ENCODE measurements at places on chromosomes 6 and 20.

- DNase-seq = no peak
These were observed 54.2 kb downstream of the TFAP2C start for GRCh38 chr20:56683077-56683865.

- no peak for DNase-seq
These were observed 68.6 kb downstream of the NRN1 start for GRCh38 chr6:5937936-5938706.

GRCh38 chr6:139112146-139112545 is 22.7 kb upstream of the HECA start:
- DNase-seq = no peak

- no peak for DNase-seq
These were observed 38.4 kb upstream of the ZNF217 start for GRCh38 chr20:53631909-53632662.

GRCh38 chr20:33284284-33284683 is 1.3 kb downstream of the BPIFB1 start:
- DNase-seq = no peak

DNA sequence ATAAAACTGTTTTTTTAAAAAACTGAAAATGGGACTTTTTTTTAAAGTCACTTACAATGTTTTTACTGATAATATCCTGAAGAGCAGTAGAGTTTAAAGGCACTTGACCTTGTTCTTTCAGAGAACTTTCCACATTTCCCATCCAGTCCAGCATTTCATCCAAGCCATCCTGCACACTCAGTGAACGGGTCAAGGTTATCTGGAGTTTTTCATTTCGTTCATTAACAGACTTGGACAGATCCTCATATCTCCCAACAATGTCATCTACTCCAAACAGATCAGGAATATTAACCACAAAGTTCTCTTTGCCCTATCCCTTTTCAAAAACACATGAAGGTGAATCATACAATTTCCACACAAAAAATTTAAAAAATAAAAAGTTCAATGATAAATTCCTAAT is 69.1 kb downstream of the DST start:
- no peak for DNase-seq

DNA sequence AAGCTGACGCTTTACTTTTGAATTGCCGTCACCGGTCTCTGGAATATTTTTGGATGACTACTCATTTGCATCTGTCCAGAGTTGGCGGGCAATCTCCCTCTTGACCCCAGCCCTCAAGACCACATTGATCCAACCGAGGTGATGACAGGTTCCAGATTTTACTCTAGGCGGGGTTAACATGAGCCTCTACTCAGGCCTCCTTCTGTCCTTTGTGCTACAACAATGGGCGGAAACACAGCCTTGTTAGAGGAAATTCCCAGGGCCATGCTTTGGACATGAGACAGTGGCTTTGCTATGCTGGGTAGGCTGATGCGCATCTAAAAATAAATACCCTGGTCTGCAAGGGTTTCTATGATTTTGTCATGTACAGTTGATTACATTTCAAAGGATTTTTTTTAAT is 27.0 kb upstream of the ADGRF5 start:
- DNase-seq = no peak

DNA sequence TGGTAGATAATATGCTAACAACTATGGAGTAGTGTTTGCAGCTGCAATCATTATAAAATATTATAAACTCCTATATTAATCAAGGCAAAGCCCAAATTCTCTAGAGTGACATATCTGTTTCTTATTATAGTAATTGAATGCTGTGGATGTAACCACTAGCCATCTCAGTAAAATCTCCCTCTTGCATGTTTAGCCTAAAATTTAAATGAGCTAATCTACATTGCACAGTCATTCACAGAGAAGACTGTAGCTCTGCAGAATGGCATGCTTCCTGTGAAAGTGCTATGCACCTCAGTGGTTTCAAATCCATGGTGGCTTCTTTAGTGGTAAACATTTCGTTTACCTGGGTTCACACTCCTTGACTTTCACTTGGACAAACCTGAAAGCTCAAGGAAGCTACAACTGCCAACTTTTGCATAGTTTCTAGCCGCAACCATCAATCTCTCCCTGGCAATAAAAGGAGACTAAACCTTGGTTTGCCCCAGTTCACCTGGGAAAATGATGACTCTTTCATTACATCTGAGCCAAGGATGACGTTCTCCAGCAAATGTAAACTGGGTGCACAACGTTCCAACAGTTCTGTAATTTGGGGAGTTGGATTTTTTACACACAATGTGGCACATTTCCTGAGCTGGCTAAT is 47.2 kb downstream of the FILIP1 start:
- DNase-seq = no peak

GRCh38 chr6:113856625-113857555 is at the start of gene MARCKS:
TSS of gene MARCKS (plus strand) at chr6:113857345. CDS start at chr6:113857746, 401 bp downstream.
- DNase-seq = no peak

GRCh38 chr6:163333038-163333437 is 81.5 kb upstream of the QKI start:
- no peak for DNase-seq

DNA sequence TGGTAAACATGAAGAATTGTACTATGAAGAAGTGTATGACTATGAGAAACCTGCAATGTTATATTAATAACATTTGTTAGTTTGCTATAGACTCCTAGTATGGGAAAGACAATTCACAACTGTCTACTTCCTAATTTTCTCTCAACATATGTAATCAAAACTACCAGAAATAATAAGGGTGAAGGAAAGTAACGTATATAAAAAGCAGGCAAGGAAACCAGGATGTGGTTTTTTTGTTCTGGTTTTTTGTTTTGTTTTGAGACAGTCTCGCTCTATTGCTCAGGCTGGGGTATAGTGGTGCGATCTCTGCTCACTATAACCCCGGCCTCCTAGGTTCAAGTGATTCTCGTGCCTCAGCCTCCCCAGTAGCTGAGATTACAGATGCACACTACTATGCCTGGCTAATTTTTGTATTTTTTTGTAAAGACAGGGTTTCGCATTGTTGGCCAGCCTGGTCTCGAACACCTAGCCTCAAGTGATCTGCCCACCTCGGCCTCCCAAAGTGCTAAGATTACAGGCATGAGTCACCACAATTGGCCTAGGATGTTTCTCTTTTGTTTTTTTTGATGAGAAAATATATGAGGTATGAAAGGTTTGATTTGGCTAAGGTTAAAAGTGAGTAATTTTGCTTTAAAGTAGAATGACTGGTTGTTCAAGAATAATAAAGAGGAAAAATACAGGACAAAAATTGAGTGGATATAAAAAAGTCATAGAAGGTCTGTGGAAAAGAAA is 83.1 kb downstream of the PTCHD4 start:
- no peak for DNase-seq

DNA sequence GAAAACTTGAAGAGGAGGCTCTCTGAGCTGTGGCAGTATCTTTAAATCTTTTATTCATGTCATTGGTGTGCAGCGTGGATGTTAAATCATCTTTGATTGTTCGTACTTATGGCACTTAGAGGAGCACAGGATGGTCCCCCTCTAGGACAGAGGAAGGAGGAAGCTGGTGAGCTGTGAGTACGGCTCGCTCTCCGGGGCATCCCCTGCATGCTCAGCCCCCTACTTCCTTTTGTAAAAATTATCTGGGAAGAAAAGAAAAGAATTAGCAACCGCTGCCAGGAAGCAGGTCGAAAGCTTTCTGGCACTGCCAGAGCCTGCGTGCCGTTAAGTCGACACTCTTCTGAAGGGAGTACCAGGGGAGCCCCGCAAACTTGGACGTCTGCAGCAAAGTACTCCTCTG is 158.5 kb downstream of the SYNDIG1 start:
- no peak for DNase-seq

Measured in CD8-positive, alpha-beta T cell (primary cell).